NCI-H446 treated with DMSO at 0.1 percent for 48 hours (cell line): ENCODE measurements at places on chromosomes 5 and 9.
A peak's percentile ranks its signal among the peaks of the same experiment; 100 is the strongest.

DNA sequence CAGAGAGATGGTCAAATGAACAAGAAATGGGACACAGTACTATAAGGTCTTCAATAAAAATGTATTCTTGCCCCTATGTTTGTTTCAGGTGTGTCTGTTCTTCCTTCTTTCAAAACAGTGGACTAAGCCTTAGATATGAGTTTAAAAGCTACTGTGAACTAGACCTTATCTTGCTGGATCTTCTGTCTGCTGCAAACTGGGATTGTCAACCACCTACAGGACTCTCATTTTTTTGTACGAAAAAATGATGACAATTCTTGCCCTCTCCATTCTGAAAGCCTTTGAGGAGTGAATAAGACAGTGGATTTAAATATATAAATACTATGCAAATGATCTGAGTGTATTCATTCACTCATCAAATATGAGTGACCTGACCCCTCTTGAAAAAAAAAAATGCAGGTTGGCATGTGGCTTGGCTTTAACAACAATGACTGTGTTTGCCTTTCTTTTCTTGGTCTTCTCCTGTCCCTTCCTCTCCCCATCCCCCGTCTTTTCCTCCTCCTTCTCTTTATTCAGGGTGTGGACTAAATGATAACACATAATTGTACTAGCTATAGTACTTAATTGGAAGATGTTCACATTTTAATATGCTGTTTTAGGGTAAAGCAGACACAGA is 235.5 kb upstream of the TRIM32 start:
- no peak for DNase-seq

- peak; percentile 12 for DNase-seq
These were observed 4.1 kb upstream of the RGMB start for GRCh38 chr5:98769210-98769958.

- DNase-seq = no peak
These were observed 92.8 kb downstream of the ZNF354C start for GRCh38 chr5:179152941-179153340.

DNA sequence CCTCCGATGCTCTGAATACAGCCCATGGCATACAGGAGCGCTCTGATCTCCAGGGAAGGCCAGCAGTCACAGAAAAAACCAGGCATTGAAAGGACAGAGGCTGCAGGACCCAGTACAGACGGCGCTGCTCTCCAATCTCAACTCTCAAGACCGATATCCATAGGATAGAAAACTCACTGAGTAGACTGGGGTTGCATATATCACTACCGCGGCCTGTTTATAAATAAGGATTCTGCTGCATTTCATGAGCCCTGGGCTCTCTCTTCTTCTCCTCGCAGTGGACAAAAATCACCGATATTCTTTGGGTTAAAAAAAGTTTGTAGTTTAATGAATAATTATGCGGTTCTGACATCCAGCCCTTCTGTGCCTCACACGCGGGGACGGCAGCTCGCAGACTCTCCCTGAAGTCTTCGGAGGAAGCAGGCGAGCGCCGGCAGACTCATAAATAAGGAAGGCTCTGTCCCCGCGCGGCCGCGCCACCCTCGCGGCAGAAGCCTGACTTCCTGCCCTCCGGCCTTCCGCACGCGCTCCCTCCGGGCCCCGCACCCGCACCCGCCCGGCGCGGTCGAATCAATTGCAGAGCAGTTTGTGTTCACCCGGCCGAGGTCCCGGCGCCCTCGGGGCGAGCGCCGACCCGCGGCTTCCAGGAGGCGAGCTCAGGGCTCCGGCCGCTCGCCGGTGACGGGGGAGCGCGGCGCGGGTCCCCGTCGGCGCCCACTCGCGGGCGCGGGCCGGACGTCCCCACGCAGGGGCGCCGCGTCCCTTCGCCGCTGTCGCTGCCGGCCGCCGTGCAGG is at the start of gene FAM78A:
FAM78A (minus strand) TSS at position 417 of the 795 bp plus-strand sequence; CDS start at position 86, 331 bp downstream.
- no peak for DNase-seq

GRCh38 chr5:1385395-1386273 is 40.7 kb upstream of the CLPTM1L start:
- DNase-seq = no peak

GRCh38 chr9:24095246-24095645 is 269.2 kb upstream of the ELAVL2 start:
- DNase-seq = no peak

GRCh38 chr5:59791617-59792016 is 101.9 kb downstream of the PDE4D start:
- DNase-seq = no peak

DNA sequence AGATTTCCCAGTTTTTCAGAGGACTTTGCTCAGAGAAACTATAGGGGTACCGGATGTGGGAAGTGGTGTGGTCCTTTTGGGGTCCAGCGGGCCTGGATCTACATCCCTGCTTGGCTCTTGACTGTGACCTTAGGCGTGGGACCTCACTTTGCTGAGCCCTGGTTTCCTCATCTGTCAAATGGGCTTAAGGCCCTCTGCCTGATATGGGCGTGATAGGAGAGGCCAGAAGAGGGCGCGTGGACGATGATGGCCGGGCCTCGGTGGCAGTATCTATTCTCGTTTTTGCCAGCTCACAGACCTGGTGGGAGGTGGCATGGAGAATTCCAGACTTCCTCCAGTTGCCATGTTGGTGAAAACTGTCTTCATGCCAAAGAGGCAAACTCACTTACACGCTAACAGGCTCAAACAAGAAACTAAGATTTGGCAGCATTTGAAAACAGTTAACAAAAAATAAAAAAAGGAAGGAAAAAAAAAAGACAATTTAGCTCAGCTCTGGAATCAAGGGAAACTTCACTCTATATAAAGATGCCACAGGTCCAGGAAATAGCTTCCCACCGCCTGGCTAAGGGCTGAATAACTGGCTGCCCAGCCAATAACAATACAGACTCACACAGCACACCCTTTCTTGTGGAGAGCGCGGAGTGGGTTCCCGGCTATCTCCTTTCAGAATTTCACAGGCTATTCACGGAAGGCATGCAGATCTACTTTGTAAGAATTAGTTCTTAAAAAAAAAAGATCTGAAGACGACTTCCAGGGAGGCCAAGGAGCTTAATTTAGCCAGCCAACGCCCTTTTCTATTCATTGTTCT is 1.7 kb downstream of the SH3PXD2B start:
- DNase-seq = no peak

- DNase-seq = no peak
These were observed 140.3 kb downstream of the ZSWIM6 start for GRCh38 chr5:61472172-61472958.

GRCh38 chr5:145189746-145190145 is 645.4 kb downstream of the PRELID2 start:
- no peak for DNase-seq

- no peak for DNase-seq
These were observed 19.3 kb downstream of the STARD4 start for GRCh38 chr5:111493031-111493430.

DNA sequence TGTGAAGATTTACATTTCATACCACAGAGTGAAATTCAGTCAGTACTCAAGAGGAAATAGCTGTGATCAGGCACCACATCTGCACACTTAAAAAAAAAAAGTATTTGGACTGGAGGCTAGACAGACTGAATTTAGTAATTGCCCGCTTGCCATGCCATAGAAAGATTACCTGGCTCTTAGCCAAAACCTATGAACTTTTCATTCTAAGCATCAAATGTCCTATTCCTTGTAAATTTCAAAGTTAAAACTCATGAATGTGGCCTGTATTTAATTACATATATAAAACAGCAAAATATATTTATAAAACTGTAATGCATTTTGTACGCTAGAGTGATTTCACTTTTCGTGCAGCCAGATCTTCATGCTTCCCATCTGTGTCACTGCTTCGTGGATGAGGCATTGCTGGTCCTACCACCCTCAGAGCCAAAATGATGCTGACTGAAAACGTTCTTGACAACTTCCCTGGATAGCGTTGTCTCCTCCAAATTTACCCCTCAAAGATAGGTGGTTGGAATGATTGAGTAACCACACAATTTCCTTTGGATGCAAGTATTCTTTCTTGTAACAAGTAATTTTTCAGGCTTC is 447.9 kb upstream of the SGCD start:
- peak; percentile 9 for DNase-seq

DNA sequence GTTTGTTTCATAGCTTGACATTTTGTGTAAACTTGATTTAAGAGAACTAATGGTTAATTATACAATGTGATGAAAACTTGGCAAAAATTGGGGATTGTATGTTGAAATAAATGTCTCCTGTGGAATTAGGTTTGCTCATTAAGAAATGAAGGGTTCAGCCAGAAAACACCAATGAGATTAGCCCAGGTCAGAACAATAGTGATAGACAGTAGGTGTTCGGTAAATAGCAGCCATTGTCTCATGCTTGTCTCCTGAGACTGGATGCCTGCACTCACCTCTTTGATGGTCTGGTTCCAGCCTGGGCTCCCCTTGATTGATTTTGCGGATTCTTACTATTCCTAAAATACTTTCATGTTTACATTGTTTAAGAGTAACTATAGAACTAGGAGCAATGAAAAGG is 135.5 kb downstream of the FBN2 start:
- no peak for DNase-seq

DNA sequence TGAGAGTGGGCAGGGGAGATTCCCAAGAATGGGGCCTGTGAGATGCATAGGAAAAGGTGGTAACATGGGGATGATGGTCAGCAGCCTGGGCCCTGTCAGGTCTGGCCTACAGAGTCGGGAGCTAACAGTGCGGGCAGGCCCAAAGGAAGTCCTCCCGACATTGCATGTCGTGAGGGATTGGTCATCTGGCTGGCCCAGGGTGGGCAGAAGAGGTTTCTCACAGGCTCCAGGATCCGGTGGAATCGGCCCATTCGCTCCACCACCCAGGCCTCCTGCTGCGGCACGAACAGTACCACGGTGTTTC is 514 bp downstream of the STOML2 start:
- DNase-seq = no peak

DNA sequence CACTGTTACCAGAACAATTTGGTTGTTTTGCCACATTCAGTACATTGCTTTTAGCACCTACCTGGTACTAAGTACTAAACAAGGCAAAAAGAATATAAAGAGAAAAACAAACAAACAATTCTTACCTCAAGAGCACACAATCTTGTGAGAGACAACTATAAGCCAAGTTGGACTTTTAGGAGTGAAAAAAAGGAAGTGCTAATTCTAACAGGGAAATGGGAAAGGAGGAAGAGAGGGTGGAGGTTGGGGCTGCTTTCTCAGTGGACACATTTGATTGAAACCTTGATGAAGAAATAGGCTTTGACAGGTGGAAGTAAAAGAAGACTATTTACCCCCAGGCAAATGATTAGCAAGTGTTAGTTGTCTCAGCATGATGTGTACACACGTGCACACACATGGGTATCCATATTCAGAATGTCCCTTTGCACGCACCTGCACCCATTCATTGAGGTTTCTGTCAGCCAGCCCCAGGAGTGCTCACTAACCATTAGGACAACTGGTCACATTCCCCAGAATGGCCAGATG is 302.6 kb downstream of the ACTL7B start:
- DNase-seq = no peak

GRCh38 chr9:135068776-135069415 is 18.6 kb upstream of the OLFM1 start:
- DNase-seq = no peak

DNA sequence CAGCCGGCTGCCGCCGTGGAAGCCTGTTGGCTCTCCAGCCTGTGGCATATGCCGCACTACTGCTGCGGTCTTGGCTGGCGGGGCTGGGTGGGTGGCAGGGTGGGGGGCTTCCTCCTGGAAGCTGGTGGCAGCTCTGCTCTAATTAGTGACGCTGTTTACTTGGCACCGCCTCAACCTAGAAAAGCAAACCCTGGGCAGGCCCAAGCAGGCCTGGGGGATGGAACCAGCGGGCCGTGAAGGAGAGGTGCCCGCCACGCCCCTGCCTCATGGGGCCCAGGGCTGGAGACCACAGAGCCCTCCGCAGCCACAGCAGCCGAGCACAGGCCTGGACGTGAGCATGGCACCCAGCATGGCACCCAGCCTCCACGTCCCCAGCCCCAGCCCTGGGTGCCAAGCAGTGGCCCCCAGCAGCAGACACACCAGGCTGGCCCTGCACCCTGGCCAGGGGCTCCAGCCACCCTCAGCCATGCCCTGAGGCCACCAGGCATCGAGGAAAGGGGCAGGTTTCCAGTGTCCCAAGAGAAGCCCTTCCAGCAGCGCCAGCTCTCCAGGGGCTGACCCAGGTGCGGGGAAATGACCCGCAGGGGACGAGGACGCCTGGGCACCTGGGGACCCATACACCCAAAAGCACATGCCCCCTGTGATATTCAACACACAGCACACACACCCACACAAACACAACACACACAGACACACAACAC is 5.4 kb upstream of the CCDC187 start:
- peak; percentile 83 for DNase-seq

GRCh38 chr5:149940077-149940574 is 4.5 kb downstream of the PDE6A start:
- DNase-seq = no peak

DNA sequence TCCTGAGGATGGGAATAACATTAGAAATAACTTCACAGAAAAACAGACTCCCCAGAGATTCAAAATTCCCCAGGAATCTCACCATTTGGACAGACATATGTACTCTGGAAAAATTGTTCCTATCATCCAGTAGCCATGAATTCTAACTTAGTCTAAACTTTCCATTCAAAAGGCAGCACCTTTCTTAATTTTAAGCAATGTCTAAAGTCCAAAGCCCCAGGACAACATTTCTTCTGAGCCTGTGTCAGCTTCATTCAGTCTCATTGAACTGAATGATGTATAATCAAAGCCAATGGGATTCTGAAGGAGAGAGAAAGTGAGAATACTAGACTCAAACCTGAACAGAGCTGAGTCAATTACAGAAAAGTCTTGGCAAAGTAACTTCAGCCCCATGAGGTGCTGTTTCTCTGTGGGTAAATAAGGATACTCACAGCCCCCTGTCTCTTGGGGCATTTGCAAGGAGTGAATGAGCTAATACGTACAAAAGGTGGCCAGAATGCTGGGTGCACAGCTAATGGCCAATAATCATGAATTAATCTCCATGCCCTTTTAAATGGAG is 140.6 kb downstream of the SEMA5A start:
- no peak for DNase-seq

GRCh38 chr9:28053096-28053777 is 480.0 kb upstream of the C9orf72 start:
- no peak for DNase-seq

GRCh38 chr5:175248416-175248905 is 195.5 kb downstream of the DRD1 start:
- DNase-seq = no peak

DNA sequence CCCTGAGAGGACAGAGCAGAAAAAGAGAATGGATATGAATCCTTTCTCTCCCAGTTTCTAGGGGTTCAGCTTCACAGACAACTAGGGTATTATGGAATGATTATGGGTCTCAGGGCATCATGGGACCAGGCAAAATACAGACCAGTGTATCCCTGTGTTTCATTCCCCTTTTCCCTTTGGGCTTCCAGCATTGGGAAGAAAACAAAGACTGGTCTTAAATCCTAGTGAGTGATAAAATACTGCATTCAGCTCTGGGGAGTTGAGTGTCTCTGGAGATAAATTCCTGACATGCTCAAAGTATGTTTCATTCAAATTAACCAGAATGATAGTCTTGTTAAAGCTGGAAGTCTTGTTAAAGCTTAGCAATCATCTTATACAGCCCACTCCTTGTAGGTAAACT is 2.4 kb upstream of the POU4F3 start:
- DNase-seq = no peak

- no peak for DNase-seq
These were observed 75.4 kb upstream of the IL7R start for GRCh38 chr5:35781181-35781790.

- no peak for DNase-seq
These were observed 6.2 kb downstream of the NLN start for GRCh38 chr5:65728218-65728617.
